ENCODE measurements at places on chromosomes 7 and 10.

DNA sequence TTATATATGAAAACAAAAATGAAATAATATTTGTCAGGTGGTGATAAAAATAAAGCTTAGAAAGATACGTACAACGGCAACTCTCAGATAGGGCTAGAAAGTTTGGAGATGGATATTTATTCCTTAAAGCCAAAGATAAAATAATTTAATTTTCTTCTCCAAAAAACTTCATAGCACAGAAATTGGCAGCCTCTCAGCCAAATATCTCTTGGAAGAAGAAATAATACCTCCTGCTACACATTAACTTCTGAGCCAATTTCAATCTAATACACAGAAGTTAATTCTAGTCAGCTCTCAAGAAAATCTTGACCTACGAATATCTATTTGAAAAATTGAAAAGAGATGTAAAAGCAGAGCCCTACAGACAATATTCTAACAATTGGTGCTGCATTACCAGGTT, 122.4 kb downstream of the TES start:
- H3K27me3 ChIP-seq, result no peaks in the 10 kb centered on the region
- H3K4me1 ChIP-seq, result no peaks in the 10 kb centered on the region
- H3K27ac ChIP-seq, result no peak overlapping the region

GRCh38 chr10:86168256-86168655, 198.3 kb downstream of the GRID1 start:
- no peak overlapping the region for H3K27ac ChIP-seq
- peaks cover 29% of the 10 kb centered on the region for H3K27me3 ChIP-seq
- H3K36me3 ChIP-seq, result no peaks in the 10 kb centered on the region
- DNase-seq, result no peak

- no peak overlapping the region for H3K4me3 ChIP-seq
- H3K36me3 ChIP-seq, result no peaks in the 10 kb centered on the region
- DNase-seq, result no peak
- H3K27ac ChIP-seq, result no peak overlapping the region
- H3K4me1 ChIP-seq, result no peaks in the 10 kb centered on the region
These were observed 14.8 kb downstream of the MBL2 start for GRCh38 chr10:52757773-52758172.

- no peak for DNase-seq
- H3K4me3 ChIP-seq, result no peak overlapping the region
- no peaks in the 10 kb centered on the region for H3K36me3 ChIP-seq
- no peaks in the 10 kb centered on the region for H3K4me1 ChIP-seq
- H3K27me3 ChIP-seq, result no peaks in the 10 kb centered on the region
These were observed 67.5 kb upstream of the C10orf90 start for GRCh38 chr10:126738001-126738400.

DNA sequence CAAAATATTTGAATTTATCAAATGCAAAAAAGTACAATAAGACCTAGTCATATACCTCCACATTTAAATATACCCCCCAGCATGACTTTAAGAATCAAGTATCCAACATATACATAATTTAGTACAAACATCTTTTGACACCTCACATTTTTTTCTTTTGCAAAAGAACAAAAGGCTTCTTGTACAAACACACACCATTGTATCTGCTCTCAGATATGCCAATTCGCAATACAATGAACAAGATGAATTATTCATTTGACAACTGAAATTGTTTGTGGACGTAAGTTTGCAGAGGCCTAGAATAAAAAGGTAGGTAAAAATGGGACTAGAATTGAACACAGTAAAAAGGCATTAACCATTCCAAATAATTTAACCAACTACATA, 154.4 kb downstream of the CACNA2D1 start:
- H3K4me3 ChIP-seq, result no peak overlapping the region
- H3K36me3 ChIP-seq, result no peaks in the 10 kb centered on the region
- H3K4me1 ChIP-seq, result no peaks in the 10 kb centered on the region
- no peaks in the 10 kb centered on the region for H3K27me3 ChIP-seq
- DNase-seq, result no peak

- peaks cover 6% of the 10 kb centered on the region for H3K27me3 ChIP-seq
- H3K36me3 ChIP-seq, result no peaks in the 10 kb centered on the region
- no peak overlapping the region for H3K4me3 ChIP-seq
- H3K4me1 ChIP-seq, result peaks cover 21% of the 10 kb centered on the region
- H3K27ac ChIP-seq, result no peak overlapping the region
These were observed 80.7 kb downstream of the ZNF365 start for GRCh38 chr10:62454687-62455397.

- DNase-seq, result no peak
- no peak overlapping the region for H3K4me3 ChIP-seq
- no peaks in the 10 kb centered on the region for H3K36me3 ChIP-seq
- no peaks in the 10 kb centered on the region for H3K27me3 ChIP-seq
- no peak overlapping the region for H3K27ac ChIP-seq
These were observed 1233.4 kb downstream of the XPNPEP1 start for GRCh38 chr10:108689891-108690290.

- H3K36me3 ChIP-seq, result no peaks in the 10 kb centered on the region
- no peak for DNase-seq
- H3K27ac ChIP-seq, result no peak overlapping the region
These were observed 60.1 kb upstream of the FHIP2A start for GRCh38 chr10:114761205-114762193.

- H3K27me3 ChIP-seq, result no peaks in the 10 kb centered on the region
- no peak overlapping the region for H3K27ac ChIP-seq
- H3K4me3 ChIP-seq, result no peak overlapping the region
- H3K36me3 ChIP-seq, result no peaks in the 10 kb centered on the region
These were observed 363.3 kb downstream of the TNS3 start for GRCh38 chr7:47218378-47219176.

GRCh38 chr10:49738616-49739360, 23.3 kb downstream of the OGDHL start:
- H3K36me3 ChIP-seq, result no peaks in the 10 kb centered on the region
- H3K27me3 ChIP-seq, result no peaks in the 10 kb centered on the region
- H3K4me3 ChIP-seq, result no peak overlapping the region
- DNase-seq, result no peak
- no peaks in the 10 kb centered on the region for H3K4me1 ChIP-seq

- H3K4me3 ChIP-seq, result no peak overlapping the region
- H3K4me1 ChIP-seq, result no peaks in the 10 kb centered on the region
- H3K27ac ChIP-seq, result no peak overlapping the region
- H3K36me3 ChIP-seq, result no peaks in the 10 kb centered on the region
- no peaks in the 10 kb centered on the region for H3K27me3 ChIP-seq
These were observed 54.3 kb upstream of the SGCE start for GRCh38 chr7:94710256-94710655.

- H3K27me3 ChIP-seq, result no peaks in the 10 kb centered on the region
- no peak overlapping the region for H3K4me3 ChIP-seq
- no peak for DNase-seq
- no peaks in the 10 kb centered on the region for H3K36me3 ChIP-seq
- no peaks in the 10 kb centered on the region for H3K4me1 ChIP-seq
- no peak overlapping the region for H3K27ac ChIP-seq
These were observed 535.0 kb upstream of the FZD8 start for GRCh38 chr10:36177071-36177470.

GRCh38 chr10:95756041-95756761, at the start of gene ENTPD1:
Gene ENTPD1, plus strand, starts transcription at chr10:95756163. Its CDS starts 77 bp downstream, at chr10:95756240.
- H3K4me1 ChIP-seq, result peaks cover 10% of the 10 kb centered on the region
- H3K36me3 ChIP-seq, result no peaks in the 10 kb centered on the region
- DNase-seq, result no peak
- H3K4me3 ChIP-seq, result peak within 1 kb of the TSS; percentile 10
- H3K27me3 ChIP-seq, result peaks cover 16% of the 10 kb centered on the region

- no peak overlapping the region for H3K27ac ChIP-seq
- no peak for DNase-seq
- no peaks in the 10 kb centered on the region for H3K36me3 ChIP-seq
- H3K4me3 ChIP-seq, result no peak overlapping the region
- H3K27me3 ChIP-seq, result peaks cover 35% of the 10 kb centered on the region
These were observed 39.8 kb downstream of the ATOH7 start for GRCh38 chr10:68192113-68192512.

DNA sequence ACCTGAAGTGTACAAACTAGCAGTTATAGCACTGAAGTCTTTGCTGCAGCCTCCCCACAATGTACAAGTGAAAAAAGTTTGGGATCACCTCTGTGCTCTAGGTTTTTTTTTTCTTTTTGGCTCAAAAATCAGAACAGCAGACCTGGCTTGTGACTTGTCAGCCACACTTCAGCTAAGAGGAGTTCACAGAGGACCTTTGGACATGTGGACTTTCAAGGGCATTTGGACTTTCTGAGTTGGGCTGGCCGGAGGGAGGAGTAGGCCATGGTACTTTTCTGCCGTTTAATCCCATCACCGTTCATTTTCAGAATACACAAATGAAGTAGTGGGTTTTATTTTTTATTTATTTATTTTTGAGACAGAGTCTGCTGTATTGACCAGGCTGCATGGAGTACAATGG, 21.9 kb upstream of the ACSL5 start:
- no peaks in the 10 kb centered on the region for H3K4me1 ChIP-seq
- no peaks in the 10 kb centered on the region for H3K36me3 ChIP-seq
- DNase-seq, result no peak
- H3K27me3 ChIP-seq, result no peaks in the 10 kb centered on the region
- no peak overlapping the region for H3K27ac ChIP-seq

DNA sequence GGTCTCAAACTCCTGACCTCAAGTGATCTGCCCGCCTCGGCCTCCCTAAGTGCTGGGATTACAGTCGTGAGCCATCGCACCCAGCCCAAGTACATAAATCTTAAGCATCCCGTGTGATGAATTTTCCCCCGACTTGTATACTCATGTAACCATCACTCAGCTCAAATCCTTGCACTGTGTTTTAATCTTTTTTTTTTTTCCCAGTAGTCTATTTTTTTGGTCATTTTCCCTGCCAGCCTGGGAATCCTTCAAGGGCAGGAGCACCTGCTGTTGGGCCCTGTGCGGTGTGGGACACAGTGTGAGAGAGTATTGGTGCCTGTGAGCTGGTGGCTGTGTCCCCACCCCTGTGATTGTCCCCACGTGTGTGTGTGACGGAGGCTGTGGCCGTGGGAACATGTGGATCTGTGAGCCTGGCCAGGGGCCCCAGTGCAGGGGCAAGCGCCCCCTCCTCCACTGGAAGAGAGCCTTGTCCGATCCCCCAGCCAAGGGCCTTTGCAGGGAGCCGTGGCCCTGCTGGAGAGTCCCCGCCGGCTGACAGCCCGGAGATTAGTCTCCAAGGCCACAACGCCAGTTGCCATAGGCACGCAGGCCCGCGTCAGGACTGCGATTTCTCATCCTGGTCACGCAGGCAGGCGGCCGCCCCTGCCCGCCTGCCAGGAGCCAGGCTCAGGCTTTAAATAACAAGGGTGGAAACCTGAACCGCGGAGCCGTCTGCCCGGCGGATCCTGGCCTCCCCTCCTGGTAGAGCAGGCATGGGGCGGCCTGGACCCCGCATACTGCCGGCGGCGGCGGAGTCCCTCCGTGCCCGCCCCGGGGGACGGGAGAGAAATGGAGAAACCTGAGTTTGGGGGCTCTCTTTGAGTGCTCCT, 26.5 kb downstream of the GTF2IRD1 start:
- H3K36me3 ChIP-seq, result no peaks in the 10 kb centered on the region
- H3K4me3 ChIP-seq, result no peak overlapping the region
- peaks cover 30% of the 10 kb centered on the region for H3K27me3 ChIP-seq
- H3K4me1 ChIP-seq, result peaks cover 3% of the 10 kb centered on the region
- H3K27ac ChIP-seq, result no peak overlapping the region
- no peak for DNase-seq

DNA sequence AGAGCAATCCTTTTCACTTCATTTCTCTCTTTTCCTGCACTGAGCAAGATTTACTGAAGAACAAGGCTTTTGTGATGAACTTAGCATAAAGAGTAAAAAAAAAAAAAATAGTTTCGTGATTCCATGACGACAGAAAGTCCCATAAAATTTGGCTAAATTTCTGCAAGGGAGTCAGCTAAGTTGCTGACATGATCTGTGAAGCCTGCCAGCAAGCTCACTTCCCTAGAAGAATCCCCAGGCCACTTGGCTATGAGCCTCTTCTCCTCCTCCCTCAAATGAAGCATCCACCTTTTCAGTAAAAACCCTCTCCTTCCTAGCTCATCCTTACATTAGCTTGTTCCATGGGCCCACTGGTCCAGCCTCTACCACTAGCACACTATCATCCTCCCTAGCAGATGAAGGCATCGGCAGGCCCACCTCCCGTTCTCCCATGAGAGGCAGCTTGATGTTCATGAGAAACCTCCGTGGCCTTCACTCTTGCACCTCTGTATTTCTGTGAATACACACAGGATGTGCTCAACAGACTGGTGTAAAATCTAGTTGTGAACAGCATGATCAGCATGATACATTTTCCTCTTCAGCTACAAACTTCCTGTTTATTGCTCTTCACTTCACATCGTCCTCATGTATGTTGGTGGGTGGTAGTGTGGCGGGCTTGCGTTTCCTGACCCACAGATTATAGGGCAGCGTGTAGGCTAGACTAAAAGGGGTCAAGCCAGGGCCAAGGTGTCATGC, 30.9 kb downstream of the GIMAP8 start:
- peaks cover 98% of the 10 kb centered on the region for H3K4me1 ChIP-seq
- peak; percentile 77 for DNase-seq
- H3K27ac ChIP-seq, result peak overlapping the region; percentile 99

DNA sequence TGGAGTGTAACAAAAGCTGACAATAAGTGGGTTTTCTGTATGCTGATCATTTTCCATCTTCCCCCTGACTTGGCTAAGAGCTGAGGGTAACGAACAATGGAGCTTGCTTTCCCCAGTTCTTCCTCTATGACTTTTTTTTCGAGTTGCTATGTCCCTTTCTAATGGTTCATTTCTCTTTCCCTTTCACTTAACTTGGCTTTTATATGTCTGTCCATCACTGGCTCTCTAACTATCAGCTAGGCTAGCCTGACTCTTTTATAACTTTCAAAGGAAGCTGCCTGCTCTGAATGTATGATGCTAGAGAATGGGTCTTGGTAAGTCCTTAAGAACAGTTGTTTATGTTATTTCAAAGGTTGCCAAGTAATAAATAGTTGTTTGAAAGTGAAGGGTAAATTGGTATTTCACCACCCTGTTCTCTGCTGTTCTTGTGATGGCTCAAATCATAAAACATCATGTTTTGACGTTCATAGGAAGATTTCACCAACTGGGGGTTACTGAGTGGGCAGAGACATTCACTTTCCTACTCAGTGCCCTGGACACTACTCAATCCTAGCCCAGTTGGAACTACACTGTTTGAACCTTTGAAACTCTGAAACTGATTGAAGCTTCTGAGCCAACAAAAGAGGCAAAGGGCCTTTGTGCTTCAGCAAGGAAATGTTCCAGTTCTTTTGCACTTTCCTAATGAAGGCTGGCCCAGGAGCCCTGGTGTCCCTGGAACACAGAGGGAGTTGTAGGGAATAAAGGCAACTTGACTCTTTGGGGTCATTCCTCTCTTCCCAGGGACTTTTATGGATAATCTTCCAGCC, 85.4 kb upstream of the PHYHIPL start:
- no peaks in the 10 kb centered on the region for H3K4me1 ChIP-seq
- DNase-seq, result no peak
- H3K36me3 ChIP-seq, result no peaks in the 10 kb centered on the region
- no peak overlapping the region for H3K4me3 ChIP-seq
